BE2C (cell line): ENCODE measurements at places on chromosomes 2 and 18.

DNA sequence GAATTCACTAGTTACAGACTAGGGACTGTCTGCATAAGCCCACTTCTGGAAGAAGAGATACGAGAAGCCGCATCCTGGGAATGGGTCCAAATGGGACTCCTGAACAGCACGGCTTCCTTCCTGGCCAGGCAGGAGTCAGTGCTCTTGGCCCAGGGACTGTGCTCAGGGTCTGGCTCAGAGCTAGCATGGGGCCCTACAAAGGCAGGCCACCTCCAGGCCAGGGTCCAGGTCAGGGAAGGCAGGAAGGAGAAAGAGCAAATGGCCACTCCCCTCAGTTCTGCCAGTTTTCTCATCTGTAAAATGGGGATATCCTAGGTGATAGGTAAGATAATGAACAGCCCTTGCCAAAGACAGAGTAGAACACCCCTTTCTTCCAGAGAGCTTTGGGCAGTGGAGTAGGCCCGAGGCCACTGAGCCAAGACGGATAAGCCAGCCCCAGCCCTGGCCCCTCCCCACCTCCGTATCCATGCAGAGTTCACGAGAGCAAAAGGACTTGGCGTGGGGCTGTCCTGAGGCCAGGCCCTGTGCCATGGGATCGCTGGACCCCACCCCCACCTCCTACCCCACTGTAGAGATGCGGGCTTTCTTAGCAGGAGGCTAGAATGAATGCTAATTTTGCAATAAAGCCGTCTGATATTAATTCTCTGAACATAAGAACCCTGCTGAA, 190.1 kb downstream of the MGAT5 start:
- no peak for DNase-seq

DNA sequence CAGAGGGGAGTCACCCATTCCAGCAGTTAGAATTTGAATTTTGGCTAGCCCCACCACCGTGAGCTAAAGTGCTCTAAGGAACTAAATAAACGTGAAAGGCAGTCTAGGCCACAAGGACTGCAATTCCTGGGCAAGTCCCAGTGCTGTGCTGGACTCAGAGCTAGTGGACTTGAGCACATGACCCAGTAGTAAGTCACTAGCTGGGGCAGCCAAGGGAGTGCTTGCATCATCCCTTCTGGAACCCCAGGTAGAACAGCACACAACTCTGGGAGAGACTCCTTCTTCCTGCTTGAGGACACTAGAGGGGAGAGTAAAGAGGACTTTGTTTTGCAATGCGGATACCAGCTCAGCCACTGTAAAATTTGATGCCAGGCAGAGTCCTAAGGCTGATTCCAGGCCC, 672.2 kb downstream of the CPS1 start:
- no peak for DNase-seq

GRCh38 chr2:86201671-86202335, 2.5 kb downstream of the MRPL35 start:
- DNase-seq, result no peak

GRCh38 chr2:62688771-62689170, 16.7 kb upstream of the EHBP1 start:
- no peak for DNase-seq

DNA sequence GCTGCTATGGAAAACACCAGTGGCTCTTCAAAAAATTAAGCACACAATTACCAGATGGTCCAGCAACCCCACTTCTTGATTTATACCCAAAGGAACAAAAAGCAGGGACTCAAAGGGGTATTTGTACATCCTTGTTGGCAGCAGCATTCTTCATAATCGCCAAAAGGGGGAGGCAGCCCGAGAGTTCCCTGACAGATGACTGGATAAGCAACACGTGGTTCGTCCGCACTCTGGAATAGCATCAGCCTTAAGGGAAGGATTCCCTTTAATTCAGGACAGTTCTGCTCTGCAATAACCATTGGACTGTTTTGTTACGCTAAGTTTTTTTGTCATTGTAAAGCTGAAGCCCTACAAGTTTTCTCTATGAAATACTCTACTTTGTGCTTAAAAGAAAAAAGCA, 76.7 kb upstream of the TWIST2 start:
- no peak for DNase-seq

DNA sequence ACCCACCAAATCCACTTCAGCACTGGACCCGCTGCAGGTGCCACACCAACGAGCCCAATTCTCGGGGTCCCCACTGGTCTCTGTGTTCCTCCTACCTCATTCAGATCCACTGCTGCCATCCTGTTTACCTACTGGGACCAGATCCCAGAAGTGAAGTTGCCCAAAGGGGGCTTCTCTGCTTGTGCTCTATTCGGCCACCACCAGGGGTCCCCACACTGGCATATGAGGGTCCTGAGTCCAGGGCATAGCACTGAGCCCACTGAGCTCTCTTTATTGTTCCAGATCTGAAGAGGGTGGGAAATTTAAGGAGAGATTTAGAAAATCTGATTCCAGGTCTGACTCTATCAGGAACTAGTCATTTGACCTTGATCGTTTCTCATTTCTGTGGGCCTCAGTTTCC, 2.4 kb downstream of the GPR45 start:
- DNase-seq, result peak; percentile 38

DNA sequence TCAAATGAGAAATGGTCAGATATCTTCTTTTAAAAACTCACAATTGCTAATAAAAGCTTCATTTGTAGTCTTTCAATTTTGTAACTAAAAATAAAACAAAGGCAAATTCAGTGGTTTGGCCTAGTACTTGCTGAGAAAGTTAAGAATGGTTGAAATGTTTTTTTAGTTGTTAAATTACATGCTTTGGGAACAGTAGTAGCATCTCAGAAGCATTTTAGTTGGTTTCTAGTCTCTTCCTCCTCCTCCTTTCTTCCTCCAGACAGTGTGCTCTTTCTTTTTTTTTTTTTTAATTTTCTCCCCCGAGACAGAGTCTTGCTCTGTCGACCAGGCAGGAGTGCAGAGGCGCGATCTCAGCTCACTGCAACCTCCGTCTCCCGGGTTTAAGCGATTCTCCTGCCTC, 9.8 kb downstream of the TRAK2 start:
- DNase-seq, result no peak

DNA sequence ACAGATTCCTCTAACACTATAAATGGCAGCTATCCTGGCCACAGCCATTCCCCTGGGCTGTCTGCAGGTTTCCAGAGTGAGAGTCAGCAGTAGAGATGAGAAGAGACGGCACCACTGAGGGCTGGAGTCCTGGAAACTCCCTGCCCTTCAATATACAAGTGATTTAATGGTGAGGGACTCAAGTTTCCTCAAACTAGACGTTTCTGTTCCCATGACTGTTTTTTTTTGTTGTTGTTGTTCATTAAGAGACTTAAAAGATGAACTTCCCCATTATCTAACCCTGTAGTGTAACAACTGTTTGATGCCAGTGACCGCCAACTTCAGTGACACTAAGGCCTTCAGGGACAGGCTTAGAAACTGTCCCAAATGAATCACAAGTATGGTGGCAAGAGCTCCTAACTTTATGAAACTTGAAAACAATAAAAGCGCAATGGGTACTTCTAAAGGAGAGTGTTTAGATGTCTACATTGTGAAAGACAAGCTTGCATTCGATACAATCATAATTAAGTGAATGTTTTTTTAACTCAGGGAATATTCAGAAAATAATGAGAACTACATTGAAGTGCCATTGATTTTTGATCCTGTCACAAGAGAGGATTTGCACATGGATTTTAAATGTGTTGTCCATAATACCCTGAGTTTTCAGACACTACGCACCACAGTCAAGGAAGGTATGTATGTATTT, 34.0 kb downstream of the IL1R2 start:
- no peak for DNase-seq

DNA sequence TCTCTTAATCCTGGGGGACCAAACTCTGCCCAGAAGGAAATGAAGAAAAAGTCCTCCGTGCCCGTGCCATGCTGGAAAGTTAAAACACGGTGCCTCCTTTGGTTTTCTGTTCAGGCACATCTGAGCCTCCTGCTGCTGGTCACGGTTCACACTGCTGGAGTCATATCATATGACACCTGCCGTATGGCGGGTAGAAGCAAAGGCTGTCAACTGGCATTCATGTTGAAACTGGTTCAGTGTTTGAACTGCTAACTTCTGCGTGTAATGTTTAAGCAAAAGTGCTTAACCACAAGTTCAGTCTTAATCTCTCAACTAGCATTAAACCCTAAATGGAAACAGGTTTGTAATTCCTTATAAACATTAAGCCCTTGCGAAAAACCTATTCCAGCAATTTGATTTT, 3.1 kb downstream of the STK39 start:
- no peak for DNase-seq

GRCh38 chr2:228446734-228447133, 265.2 kb upstream of the SPHKAP start:
- no peak for DNase-seq

GRCh38 chr2:203853271-203853670, 14.3 kb upstream of the CTLA4 start:
- DNase-seq, result no peak

DNA sequence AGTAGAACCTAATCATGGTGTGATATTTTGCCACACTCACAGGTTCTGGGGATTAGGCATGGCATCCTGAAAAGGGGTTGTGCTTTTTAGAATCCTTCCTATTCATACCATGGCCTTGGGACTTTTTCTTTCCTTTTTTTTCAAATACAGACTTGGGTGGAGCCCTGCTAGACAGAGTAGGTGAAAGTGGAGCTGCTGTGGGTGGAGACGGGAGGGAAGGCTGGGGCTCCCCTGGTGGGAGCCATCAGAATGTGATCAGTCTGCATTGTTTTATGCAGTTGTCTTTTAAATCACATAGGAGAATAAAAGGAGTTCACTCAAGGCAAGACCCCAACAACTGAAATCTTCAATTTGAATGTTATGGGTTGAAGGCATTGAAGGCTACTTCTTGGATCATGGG, 130.2 kb downstream of the VAPA start:
- DNase-seq, result no peak

- no peak for DNase-seq
Measured at GRCh38 chr2:112787294-112787693, 3.0 kb upstream of the IL1A start.

DNA sequence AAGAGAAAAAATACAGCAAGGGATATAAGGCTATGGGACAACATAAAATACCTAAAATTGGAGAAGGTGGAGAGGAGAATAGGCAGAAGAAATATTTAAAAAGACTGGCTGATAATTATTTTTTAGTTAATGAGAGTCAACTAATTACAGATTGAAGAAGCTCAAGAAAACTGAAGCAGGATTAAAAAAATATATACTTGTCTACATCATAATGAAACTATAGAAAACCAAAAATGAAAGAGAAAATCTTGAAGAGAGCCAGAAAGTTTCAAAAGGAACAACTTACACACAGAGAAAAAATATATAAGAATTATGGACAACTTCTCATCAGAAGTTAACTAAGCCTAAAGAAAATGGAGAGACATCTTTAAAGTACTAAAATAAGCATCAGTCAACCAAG, 62.9 kb upstream of the APCDD1 start:
- no peak for DNase-seq

DNA sequence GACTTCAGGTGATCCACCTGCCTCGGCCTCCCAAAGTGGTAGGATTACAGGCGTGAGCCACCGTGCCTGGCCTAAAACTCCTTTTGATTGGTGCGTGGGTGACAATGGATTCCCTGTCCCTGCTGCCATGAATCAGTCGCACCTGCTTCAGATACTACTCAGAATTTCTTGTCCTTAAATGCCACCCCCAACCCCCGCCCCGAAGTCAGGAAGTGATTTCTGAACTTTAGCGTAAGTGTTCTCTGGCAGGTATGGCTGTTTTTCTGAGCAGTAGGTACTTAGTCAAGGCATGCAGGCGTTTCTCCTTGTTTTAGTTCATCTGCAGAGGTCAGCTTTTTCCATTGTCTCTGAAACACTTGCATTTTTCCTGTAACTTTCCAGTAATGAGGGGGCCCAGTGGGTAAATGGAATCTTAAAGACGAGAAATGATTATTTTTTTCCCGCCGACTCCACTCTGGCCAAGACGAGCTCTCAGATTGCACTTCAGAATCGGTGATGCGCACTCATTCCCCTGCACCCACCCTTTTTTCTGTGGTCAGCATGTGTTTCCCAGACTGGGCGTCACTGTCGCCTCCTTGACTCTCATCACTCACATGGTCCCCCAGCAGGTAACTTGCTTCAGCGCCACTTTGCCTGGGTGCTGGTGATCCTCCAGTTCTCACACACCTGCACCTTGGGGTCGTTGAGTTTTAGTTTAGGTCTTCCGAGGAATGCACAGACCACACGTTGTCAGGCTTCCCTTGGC, 179.7 kb downstream of the GBX2 start:
- no peak for DNase-seq

GRCh38 chr2:119857742-119858141, 98.0 kb downstream of the PTPN4 start:
- no peak for DNase-seq

DNA sequence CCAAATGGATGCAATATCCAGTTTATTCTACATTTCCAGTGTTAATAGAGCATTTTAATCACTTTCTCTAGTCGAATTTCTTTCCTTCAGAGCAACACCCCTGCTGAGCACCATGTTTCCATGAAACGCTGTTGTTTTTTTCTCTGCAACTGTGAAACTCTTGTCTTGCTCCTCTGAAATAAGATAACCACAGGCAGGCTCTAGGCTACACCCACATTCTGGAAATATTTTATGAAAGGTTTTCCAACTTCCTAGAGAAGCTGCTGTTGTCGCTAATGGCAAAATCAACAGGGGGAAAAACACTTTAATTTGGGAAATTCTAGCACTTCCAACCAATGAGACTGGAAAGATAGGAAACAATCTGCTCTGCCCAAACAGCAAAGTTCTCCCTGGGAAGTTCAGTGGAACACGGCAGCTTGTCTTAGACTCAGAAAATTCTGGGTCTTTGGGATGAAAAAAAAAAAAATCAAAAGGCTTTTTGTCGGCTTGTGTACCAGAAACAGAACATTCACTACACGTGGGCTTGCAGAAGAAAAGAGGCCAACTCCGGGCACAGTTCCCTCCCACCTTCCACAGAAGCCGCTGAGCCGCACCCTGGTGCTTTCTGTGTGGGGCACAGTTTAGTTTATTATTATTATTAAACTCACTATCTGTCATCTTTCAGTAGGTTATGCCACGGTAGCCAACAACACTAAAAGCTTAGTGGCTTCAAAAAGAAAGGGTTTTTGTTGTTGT, 98.7 kb downstream of the MMADHC start:
- no peak for DNase-seq

GRCh38 chr2:60212181-60212945, 341.1 kb downstream of the BCL11A start:
- DNase-seq, result no peak

- peak; percentile 75 for DNase-seq
Measured at GRCh38 chr2:24984912-24985311, 13.2 kb upstream of the DNAJC27 start.
